ENCODE measurements at places on chromosomes 7 and 10.

GRCh38 chr7:21915140-21915539 lies 30.6 kb downstream of the CDCA7L start:
- no peak for DNase-seq

DNA sequence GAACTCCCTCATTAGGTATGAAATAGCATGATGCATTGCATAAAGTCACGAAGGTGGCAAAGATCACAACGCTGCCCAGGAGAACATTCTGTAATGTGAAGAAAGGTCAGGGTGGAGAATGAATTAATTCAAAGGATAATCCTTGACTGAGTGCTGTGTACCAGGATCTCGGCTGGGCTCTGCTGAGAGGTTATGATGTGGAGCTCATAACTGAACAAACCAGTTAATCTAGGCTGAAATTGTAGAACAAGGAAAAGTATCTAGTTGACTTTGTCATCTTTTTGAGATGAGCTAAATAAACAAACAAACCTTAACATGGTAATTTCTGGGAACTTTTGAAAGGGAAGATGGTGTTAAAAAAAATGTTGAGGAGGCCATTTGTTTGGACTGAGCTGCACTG lies 6.1 kb downstream of the MSMB start:
- no peak for DNase-seq

- DNase-seq = no peak
Measured at GRCh38 chr10:23834091-23834490, 374.8 kb upstream of the KIAA1217 start.

GRCh38 chr10:786633-787474 lies 97.4 kb upstream of the DIP2C start:
- no peak for DNase-seq

- DNase-seq = no peak
Measured at GRCh38 chr7:44189286-44189992, at the start of gene GCK. GCK (minus strand) TSS chr7:44189439; CDS start chr7:44188953, 486 bp downstream.
